ENCODE measurements at places on chromosomes 2 and 18.

DNA sequence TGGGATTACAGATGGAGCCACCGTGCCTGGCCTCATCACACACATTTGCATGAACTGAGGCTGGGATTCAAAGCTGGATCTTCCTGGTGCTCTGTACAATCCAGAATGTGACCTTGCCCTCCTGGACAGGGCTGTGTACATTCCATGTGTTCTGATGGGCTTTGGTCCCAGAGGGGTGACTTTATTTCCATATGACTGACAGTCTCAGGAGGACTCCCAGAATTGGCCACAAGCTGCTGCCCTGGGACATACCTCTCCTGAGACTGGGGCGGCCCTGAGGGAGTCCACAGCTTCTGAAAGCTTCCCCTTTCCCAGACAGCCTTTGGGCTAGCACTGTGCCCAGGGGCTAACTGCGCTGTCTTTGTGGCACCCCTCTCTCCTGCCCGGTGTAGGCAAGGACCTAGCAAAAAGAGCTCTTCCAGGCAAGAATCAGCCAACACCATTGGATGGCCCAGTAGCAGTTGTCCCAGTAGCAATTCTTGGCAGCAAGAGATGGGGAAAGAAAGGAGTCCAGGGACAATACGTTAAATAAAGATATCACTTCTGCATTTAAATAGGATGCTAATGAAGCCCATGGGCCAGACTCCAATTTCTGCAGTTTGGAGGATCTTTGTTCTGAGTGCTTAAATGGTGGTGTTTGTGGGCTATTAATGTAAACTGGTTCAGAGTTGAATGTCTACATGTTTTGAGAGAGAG, 26.4 kb upstream of the ZNF532 start:
- no peak for DNase-seq

GRCh38 chr2:217538719-217539118, 464.1 kb downstream of the TNS1 start:
- DNase-seq, result no peak

DNA sequence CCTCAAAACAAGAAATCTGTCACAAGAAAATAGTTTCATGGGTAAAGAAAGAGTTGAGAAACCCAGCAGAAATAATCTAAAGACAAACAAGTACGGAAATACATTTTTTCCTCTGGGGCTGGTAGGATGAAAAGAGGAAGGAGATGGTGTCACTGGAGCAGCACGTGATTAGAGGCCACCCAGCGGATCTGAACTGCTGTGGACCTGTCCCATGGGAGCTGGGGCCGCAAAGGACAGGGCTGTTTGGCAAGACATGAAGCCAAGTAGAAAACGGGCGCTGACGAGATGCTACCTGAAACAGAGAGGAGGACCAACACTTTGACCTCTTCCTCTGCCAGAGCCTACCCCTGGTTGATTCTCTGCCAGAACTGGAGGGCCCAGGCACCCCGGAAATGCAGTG, 295.4 kb upstream of the ATP5MC3 start:
- DNase-seq, result no peak

DNA sequence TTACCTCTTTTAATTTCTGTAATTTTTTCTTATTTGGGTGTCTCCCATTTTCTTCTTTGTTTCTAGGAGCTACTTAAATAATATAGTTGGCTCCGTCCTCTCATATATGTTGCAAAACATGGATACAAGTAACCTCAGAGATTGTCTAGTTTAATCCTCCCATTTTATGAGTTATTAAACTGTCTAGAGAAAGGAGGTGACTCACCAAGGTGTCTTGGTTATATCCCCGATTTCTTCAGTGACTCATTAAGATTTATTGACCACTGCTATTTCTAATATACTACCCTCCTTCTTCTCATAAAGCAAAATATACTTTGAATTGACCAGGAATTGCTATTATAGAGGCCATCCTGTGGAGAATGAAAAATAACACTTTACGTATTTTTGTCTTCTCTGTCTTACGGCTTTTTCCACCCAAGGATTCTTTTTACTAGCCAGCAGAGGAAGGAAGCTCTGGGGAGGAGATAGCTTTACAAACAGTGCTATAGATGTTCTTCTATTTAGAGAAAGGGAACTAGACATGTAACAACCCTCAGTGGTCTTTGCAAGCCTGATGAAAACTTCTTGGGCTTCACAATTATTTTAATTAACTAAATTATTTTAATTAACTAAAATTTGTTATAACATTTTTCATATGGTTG, 300.4 kb upstream of the TNP1 start:
- no peak for DNase-seq

DNA sequence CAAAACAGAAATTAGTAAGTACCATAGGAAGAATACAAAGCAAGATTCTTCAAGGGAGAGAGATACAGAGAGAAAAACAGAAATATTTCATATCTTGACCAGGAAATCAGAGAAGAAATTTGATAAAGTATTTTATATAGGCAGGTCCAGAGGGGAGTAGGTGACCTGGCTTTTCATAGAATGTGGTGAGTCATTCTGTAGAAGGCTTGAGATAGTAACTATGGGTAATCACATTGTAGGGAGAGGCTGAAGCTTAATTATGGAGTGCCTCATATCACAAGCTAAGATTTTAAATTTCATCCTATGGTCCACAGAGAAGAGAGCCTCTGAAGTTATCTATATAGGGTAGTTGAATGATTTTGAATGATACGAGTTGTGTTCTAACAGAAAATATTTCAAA, 195.0 kb upstream of the CYRIA start:
- no peak for DNase-seq

GRCh38 chr2:223319601-223320000, 267.6 kb downstream of the KCNE4 start:
- no peak for DNase-seq

DNA sequence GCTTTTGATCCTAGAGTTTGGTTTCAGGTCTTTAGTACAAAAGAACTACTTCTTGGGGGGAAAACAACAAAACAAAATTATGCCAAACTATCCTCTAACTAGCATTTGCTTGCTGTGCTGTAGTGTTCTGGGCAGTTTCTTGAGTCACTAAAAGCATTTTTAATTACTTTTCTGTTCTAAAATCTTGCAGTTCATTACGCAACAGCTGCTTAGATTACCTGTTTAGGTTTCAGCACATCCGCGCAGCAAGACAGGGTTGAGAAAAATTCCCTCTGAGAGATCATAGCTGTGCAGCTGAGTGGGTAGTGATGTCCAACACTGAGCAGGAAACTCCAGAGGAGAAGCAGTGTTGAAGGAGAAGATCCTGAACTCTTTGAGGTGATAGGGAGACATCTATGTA, 9.0 kb downstream of the DAW1 start:
- DNase-seq, result no peak

- DNase-seq, result no peak
Observed at GRCh38 chr2:190649798-190650390, 1.0 kb downstream of the NAB1 start.

- DNase-seq, result no peak
Observed at GRCh38 chr18:12703664-12704063, 822 bp downstream of the PSMG2 start.

- no peak for DNase-seq
Observed at GRCh38 chr2:54809819-54810218, 86.4 kb downstream of the EML6 start.

GRCh38 chr2:3584608-3585260, 9.7 kb downstream of the RPS7 start:
- no peak for DNase-seq

DNA sequence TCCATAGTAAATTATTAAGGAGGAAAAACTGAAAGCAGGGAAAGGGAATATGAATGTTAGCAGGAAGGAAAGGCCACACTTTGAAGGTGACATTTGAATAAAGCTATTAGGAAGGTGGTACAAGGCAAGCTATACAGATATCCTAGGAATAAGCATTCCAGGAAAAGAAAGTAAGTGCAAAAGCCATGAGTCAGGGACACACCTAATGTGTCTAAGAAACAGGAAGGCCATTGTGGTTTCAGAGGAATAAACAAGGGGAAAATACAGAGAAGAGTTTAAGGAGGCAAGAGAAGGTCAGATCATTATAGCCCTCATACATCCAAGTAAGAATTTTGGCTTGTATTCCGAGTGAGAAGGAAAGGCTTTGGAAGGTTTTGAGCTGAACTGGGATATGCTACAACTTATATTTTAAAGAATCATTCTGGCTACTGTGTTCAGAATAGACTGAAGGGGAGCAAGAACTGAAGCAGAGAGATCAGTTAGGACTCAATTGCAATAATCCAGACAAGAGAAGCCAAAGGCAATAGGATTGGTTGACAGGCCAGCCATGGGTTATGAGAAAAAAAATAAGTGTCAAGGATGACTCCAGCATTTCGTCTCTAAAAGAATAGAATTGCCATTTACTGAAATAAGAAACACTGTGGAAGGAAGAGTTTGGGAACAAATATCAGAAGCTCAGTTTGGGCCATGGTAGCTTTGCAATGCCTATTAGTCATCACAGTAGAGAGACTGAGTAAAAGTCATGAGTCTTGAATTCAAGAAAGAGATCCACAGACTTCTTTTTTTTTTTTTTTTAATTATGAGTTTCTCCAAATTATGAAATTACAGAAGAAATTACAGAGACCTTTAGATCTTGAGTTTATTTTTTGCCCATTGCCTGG, 11.3 kb downstream of the RAD51AP2 start:
- no peak for DNase-seq

GRCh38 chr18:23340661-23341060, 112.4 kb upstream of the RIOK3 start:
- DNase-seq, result no peak

- DNase-seq, result no peak
Observed at GRCh38 chr2:20356042-20356441, 5.4 kb upstream of the PUM2 start.

GRCh38 chr18:1002653-1003178, 98.0 kb downstream of the ADCYAP1 start:
- DNase-seq, result no peak

DNA sequence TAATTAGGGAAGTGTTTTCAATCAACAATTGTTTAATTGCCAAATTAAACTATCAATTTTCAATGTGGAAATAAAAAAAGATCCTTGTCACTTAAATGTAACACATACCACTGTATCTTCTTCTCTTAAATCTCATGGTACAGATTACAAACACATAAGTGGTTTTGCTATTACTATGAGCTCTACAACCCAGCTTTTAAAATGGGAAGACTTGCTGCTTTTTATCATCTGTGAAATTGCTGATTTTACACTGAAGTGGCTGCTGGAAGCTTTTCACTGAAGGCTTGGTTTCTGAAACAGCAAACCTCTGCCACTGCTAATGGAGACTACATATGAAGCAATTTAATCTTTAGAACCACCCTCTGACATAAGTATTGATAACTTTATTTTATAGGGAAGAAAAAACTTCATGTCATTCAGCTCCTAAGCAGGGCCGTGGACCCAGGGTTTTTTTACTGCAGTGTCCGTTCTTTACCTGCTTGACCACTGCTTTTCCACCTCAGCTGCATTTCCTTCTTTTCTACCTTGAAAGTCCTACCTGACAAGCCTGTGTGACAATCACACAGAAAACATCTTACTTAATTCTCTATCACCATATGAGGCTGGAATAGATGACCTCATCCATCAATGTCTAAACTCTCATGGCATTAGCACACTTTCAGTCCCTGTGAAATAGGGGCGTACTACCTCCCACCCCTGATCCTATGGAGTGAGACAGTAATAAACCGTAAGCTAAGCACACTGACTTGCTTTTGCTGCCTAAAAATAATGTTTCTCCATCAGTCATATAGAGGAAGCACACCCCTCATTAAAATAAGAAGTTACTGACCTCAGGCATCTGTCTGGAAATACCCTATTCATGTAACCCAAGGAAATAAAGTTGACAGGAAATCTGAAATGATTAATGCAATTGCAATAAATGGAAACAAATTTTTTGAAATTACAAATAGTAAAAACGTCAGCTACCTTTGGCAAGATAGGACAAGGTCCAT, 19.2 kb upstream of the SLC8A1 start:
- no peak for DNase-seq

DNA sequence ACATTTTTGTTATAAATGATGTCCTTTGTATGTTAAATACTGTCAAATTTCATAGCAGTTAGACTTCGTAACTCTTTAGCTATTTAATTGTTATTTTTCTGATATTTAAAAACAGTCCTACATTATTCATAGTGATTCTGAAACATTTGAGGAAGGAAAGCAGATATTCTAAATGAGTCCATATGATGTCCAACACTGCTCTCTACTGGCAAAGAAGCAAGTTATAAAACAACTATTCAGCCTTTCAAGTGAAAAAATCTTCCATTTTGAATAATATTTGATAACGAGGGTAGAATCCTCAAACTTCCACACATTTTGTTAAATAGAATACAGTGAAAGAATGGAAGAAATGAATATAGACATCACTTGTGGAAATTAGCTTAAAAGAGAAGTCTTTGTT, 220.8 kb downstream of the GULP1 start:
- DNase-seq, result no peak

GRCh38 chr2:55838653-55839052, 84.9 kb downstream of the EFEMP1 start:
- no peak for DNase-seq

GRCh38 chr2:27721884-27722485, 49.5 kb upstream of the MRPL33 start:
- no peak for DNase-seq

- no peak for DNase-seq
Observed at GRCh38 chr18:23057096-23057495, 78.2 kb upstream of the CABLES1 start.

GRCh38 chr2:13539296-13539695, 822.6 kb downstream of the TRIB2 start:
- DNase-seq, result no peak

DNA sequence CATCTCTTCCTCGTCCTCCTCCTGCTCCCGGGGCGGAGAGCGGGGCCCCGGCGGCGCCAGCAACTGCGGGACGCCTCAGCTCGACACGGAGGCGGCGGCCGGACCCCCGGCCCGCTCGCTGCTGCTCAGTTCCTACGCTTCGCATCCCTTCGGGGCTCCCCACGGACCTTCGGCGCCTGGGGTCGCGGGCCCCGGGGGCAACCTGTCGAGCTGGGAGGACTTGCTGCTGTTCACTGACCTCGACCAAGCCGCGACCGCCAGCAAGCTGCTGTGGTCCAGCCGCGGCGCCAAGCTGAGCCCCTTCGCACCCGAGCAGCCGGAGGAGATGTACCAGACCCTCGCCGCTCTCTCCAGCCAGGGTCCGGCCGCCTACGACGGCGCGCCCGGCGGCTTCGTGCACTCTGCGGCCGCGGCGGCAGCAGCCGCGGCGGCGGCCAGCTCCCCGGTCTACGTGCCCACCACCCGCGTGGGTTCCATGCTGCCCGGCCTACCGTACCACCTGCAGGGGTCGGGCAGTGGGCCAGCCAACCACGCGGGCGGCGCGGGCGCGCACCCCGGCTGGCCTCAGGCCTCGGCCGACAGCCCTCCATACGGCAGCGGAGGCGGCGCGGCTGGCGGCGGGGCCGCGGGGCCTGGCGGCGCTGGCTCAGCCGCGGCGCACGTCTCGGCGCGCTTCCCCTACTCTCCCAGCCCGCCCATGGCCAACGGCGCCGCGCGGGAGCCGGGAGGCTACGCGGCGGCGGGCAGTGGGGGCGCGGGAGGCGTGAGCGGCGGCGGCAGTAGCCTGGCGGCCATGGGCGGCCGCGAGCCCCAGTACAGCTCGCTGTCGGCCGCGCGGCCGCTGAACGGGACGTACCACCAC, 2.1 kb downstream of the GATA6 start:
- DNase-seq, result no peak

All from T-helper 2 cell (primary cell).